ENCODE measurements at places on chromosomes 7 and 10. TPM values are rescaled to one million over a fixed set of nuclear protein-coding genes. Genes with fewer than 3 reads are reported as not detected.

Gene RSPH10B2
- 0.39 TPM for total RNA-seq

Gene VWC2
- not detected for total RNA-seq

Gene CABCOCO1
- not detected for total RNA-seq

Gene ANKRD30A
- total RNA-seq, result not detected

Gene GRM8
- not detected for total RNA-seq

Gene PIK3CG
- 4.4 TPM for total RNA-seq

Gene OPN1SW
- total RNA-seq, result not detected

Measured in dermis microvascular lymphatic vessel endothelial cell (primary cell).